ENCODE measurements at places on chromosomes 5 and 9. TPM values are rescaled to one million over a fixed set of nuclear protein-coding genes. Genes with fewer than 3 reads are reported as not detected.

The NR5A1 gene
- not detected for total RNA-seq

DNA sequence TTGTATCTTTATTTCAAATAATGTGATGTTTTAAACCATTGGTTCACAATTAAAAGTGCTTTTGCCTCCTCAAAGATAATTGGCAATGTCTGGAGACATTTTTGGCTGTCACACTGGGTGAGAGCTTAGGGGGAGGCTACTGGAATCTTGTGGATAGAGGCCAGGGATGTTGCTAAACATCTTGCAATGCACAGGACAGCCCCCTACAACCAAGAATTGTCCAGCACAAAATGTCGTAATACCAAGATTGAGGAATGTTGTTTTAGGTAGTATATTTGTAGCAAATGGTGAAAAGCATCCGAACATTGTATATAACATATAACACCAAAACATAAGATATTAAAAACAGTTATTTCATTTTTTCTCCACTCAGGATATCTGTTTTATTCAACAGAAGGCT lies 99.8 kb downstream of the SLC44A1 start:
- DNase-seq = no peak

GRCh38 chr9:123310551-123311249 lies 42.3 kb upstream of the STRBP start:
- DNase-seq = no peak

GRCh38 chr9:36772449-36773403 lies 200.0 kb downstream of the MELK start:
- no peak for DNase-seq

DNA sequence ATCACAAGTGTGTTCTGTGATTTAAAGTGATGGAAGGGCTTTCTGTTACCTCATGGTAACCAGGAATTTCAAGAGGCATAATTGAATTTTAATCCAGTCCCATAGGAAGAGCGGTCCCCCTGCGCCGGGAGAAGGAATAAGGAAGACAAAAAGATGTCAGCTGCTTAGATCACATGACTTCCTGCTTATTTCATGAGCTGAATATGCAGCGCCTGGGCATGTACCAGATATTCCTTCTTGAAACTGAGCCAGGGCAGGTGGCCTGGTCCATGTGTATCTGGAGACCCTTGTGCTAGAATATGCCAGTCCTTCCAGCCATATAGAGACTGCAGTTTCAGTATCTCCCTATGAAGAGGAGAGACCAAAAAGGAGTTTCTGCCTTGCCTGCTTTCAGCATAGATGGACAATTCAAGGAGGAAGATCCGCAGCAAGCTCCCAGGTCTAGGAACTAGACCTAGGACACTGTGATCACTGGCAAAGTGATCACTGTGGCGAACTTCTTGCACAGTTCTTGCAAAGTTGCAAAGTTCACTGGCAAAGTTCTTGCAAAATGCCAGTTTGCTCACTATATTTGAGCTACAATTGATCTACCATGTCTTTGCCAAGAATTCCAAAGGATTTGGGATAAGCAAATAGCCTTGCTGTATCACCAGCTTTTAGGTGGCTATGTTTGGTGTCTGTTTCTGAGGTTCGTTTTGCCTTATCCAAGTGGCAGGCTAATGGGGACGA lies 102.9 kb upstream of the PHYKPL start:
- DNase-seq = no peak

GRCh38 chr5:154031937-154032489 lies 6.7 kb downstream of the FAM114A2 start:
- DNase-seq = no peak
